Hematopoietic multipotent progenitor cell treated with erythropoietin and hydrocortisone succinate and interleukin-3 and kit ligand, for 6 days (in vitro differentiated cells): ENCODE measurements at places on chromosomes 7 and 10.

DNA sequence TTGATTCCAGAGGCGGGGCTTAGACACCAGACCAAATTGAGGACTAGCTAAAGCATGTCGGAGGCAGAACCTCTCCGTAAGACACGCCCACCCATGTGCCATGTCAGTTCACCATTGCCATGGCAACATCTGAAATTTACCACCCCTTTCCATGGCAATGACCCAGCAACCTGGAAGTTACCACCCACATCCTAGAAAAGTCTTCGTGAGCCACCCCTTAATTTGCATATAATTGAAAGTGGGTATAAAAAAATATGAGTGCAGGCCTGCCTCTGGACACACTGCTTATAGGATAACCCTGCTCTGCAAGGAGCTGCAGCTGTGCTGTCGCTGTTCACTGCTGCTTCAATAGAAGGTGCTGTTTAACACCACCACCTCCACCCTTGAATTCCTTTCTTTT, 28.0 kb downstream of the TMEM270 start:
- DNase-seq, result peak; percentile 83

DNA sequence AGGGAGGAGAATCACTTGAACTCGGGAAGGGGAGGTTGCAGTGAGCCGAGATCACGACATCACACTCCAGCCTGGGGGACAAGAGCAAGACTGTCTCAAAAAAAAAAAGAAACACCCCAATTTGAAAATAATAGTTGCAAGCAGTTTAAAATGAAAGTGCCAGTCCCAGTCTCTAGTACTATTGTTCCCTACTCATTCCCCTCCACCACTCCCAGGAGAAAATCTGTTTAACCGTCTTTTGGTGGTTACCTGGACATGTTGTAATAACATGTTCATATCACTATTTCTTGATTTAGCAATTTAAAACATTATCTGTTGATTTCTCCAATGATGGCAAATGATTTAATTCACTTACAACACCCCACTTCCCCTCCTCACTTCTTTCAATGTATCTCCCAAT, 44.7 kb downstream of the KIFBP start:
- peak; percentile 37 for DNase-seq

GRCh38 chr7:140334341-140335057, 63.8 kb downstream of the SLC37A3 start:
- no peak for DNase-seq

DNA sequence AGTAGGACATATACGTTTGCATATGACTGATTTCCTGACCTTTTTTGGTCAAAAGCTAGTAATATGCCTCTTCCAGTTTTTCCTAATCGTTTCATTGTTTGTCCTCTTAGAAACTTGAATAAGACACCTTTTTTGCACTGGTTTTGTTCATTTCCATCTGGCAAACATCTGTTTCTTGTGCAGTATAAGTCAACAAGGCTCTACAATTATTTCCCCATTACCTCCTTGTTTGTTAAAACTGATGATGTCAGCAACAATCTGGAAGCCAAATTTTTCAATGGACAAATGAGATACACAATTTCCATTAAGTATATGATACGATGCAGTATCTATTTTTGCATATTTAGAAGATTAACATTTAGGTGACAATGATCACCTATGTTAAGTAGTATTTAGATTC, 148.8 kb downstream of the NRBF2 start:
- DNase-seq, result no peak
